PC-3 (cell line): ENCODE measurements at places on chromosomes 11 and 22.

- DNase-seq: no peak
Observed at GRCh38 chr22:31148488-31148887, 8.2 kb upstream of the PLA2G3 start.

GRCh38 chr22:32804531-32805360 lies 3.2 kb downstream of the TIMP3 start:
- DNase-seq: no peak

GRCh38 chr22:49930596-49931412 lies 12.4 kb downstream of the CRELD2 start:
- DNase-seq: peak; percentile 85

- no peak for DNase-seq
Observed at GRCh38 chr11:59559886-59560285, 48.5 kb downstream of the OR4D9 start.

DNA sequence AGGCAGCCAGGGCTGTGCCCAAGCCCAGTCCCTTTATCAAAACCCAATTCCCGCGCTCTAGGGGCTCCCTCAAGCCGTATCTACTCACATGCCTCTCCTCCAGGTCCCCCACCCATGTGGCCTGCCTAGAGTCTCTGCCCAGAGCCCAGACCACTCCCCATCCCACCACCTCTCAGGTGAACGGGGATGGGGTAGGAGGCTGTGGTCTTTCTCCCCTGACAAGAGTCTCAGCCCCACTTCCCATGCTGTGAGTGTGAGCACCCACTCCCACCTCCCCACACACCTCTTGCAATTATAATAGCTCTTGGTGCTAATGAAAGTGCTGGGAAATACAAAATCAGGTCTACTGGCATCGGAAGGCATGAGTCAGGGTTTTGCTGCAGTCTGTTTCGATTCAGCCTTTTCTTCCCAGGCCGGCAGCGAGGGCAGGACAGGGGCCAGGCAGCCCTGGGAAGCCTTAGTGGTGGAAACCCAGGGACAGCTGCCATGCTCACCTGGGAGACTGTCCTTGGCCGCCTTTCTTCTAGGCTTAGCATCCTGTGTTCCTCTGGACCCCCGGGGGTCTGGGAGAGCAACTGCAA lies 16.7 kb upstream of the TMPRSS4 start:
- DNase-seq: no peak

- no peak for DNase-seq
Observed at GRCh38 chr11:14645985-14646900, 2.6 kb downstream of the PDE3B start.

- DNase-seq: no peak
Observed at GRCh38 chr22:44179196-44179988, 1.3 kb upstream of the PARVG start.

- DNase-seq: no peak
Observed at GRCh38 chr22:24434471-24435322, 7.3 kb downstream of the ADORA2A start.

GRCh38 chr11:105673089-105673488 lies 63.2 kb downstream of the GRIA4 start:
- DNase-seq: peak; percentile 77

DNA sequence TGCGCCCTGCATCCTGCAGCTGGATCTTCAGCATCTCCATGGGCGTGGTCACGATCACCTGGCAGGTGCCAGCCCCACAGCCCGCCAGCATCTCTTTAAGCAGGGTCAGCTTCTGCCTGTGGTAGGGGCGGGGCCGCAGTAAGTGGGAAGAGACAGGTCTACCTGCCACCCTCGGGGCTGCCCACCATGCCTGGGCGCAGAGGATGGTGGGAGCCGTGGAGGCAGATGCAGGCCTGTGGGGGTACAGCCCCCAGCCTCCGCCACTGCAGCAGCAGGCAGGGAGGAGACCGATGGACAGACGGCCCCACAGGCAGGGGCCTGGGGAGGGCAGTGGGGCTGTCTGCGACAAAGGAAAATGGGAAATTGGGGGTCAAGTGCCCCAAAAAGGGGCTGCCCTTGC lies 3.0 kb upstream of the CEND1 start:
- no peak for DNase-seq

DNA sequence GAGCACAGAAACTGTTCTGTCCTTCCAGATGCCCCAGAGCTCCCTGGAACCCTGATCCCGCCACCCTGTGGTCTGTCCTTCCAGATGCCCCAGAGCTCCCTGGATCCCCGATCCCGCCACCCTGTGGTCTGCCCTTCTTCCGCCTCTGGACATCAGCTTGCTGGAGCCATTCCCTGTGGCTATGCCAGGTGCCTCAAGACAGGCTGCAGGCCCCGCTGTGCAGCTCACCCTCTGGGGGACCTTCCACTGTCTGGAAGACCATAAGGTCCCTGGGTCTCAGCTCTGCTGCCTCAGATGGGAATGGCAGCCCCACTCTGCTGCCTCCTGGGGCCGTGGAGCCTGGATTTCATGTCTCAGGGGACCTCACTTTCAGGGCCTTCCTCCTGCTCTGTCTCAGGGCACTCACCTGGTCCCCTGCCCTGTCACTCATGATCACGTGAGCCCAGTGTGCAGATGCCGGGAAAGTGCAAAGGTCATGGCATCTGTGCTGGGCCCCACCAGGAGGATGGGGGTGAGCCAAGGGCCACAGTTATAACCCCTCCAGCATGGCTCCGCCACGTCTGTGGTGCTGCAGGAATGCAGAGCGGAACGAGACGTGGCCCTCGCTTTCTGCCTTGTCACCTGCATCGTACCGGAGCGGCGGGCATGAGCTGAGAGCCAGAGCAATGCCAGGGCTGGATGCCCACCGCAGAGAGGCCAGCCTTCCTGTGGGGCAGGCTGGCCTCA lies 1520.7 kb downstream of the BRD1 start:
- DNase-seq: no peak

GRCh38 chr11:20035701-20036601 lies 124.3 kb downstream of the DBX1 start:
- DNase-seq: peak; percentile 95

DNA sequence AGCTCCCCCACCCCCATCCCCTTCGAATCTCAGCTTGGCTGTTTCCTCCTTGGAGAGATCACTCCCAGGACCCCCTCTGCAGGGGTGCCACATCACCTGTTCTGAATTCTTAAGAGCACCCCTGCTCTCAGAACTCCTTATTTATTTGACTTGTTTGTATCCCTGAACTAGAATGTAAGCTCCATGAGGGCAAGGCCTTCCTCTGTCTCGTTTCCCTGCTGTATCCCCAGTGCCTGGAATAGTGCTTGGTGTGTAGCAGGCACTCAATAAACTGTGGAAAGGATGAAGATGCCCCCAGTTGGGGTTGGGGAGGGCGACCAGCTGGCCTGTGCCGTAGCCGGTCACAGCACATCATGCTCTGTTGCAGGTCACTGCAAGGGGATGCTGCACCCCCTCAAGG lies 3.6 kb upstream of the MDK start:
- DNase-seq: no peak

GRCh38 chr11:104033134-104033533 lies 3.3 kb upstream of the DDI1 start:
- DNase-seq: peak; percentile 80

DNA sequence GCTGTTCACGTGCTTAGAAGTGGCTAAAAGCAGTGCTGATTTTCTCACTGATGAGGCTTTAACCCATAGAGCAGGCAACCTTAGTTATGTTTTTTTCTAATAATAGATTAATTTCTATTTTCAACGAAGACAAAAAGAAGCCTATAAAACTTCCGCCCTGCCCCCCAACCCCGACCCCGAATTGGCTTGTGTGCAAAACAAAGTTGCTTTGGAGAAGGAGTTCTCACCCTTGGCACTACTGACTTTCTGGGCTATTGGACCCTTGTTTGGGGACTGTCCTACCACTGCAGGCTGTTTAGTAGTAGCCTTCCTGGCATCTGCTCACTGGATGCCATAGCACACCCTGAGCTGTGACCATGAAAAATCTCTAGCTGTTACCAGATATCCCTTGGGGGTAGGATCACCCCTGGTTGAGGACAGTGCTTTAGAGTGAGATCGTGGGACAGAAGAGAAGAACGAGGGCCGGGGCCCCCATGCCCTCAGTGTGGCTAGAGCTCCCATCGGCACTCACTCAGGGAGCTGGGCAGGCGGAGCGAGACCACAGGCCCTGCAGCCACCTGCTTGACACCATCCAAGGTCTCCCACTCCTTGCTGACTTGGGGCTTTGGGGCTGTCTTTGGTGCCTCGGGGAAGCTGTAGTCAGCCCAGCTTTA lies 16.9 kb downstream of the SLC37A2 start:
- DNase-seq: no peak

- peak; percentile 62 for DNase-seq
Observed at GRCh38 chr11:77136074-77136473, 8.0 kb downstream of the MYO7A start.

DNA sequence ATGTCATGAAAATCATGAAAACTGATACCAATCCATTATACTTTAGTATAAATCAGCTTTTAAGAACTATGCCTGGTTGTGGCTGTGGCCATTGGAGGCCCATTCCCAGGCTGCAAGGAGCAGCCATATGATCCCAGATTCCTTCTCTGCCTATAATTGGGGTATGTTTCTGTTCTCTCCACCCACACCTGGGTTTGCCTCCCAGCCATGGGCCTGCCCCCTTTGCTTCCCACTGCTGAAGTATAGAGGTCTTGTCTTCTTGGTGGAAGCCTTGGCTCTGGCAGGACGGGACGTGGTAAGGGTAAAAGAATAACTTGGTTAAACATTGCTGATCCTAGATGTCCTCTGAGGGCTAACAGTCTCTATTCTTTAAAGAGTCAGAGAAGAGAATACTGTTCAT lies 2.4 kb downstream of the MICAL2 start:
- no peak for DNase-seq

DNA sequence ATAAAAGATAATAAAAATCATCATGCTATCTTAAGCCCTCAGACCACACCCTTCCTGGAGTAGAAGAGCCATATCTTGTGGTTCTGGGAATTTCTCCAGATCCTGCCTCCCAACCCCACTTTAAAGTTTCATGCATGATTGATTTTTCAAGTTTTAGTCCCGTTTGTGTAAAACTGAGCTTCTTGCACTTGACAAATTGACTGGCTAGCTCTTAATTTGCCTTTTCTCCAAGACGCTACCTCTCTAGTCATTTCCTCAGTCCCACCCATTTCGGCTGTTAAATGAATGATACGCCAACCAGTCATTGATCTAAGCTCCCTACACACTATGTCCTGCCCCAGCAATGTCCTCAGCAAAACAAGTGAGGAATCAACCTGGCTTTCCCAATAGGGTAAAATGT lies 71.8 kb upstream of the TEAD1 start:
- DNase-seq: peak; percentile 49

DNA sequence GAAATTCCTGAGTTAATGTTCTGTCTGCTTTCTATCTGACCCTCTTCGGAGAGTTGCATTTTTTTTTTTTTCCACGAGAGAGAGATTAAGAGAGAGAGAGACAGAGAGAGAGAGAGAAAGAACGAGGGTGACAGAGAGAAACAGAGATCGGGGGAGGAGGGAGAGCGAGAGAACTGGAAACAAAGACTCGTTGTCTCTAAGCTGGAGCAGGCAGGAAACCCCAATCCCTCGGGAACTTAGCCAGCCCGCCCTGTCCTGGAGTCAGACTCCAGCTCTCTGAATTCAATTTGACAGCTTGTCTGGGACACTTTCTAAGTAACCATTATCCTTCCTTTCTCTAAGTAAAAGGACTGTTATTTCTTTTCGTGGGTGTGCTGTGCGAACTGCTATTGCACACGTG lies 76.9 kb downstream of the KCNJ1 start:
- DNase-seq: peak; percentile 32

GRCh38 chr11:94840209-94840608 lies 72.1 kb downstream of the AMOTL1 start:
- DNase-seq: no peak

- peak; percentile 32 for DNase-seq
Observed at GRCh38 chr22:23632178-23632577, at the start of gene DRICH1. Gene DRICH1 (minus strand): TSS chr22:23632321. CDS start chr22:23632023, 298 bp downstream.

DNA sequence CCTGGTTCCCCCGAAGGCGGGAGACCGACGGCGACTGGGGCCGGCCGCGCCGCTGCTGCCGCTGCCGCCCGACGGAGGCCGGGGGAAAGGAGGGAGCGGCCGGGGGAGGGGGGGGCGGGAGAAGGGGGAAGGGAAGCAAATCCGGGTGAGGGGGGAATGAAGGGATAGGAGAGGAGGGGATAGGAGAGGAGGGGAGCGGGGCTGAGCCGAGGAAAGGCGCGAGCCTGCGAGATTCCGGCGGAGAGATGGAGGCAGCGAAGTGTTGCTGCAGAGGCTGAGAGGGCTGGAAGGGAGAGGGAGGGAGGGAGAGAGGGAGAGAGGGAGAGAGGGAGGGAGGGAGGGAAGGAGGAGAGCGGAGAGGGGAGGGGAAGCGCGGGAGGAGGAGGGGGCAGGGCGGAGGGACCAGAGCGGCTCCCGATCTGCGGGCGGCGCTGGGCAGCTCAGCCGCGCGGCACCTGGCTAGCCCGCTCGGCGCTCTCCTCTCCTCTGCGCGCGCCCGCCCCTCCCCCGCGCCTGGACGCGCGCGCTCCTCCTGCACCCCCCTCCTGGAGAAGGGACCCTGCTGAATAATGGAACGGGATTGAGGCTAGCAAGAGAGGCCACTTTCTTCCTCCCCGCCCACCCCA lies 52.3 kb downstream of the SLC22A12 start:
- no peak for DNase-seq

DNA sequence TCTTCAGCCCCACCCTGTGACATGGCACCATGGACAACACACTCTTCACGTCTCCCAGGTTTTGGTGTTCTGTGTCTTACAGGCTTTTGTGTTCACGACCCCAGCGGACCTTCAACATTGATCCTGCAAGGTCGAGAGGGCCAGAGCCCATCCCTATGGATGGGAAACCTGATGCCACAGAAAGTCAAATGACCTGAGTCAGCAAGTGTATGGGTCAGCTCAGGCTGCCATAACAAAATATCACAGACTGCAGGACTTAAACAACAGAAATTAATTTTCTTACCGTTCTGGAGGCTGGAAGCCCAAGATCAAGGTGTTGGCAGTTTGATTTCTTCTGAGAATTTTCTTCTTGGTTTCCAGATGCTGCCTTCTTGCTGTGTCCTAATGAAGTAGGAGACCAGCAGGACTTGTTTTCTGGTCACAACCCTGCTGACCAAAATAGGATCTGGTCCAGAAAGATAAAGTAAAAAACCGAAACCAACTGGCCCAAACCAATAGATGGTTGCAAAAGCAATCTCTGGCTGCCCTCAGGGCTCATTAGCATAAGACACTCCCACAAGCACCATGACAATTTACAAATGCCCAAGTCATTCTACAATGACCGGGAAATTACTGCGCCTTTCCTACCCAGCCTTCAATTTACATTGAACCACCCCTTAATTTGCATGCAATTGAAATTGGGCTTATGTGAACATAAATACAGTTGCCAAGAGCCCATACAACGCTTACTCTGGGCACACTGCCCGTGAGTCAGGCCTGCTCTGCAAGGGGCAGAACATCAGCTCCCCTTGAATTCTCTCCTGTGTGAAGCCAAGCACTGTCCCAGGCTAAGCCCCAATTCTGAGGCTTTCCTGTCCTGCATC lies 113.9 kb downstream of the RPS6KA4 start:
- no peak for DNase-seq
